ENCODE measurements at places on chromosomes 3 and 15.

GRCh38 chr15:52114261-52115055 is 1.9 kb upstream of the BCL2L10 start:
- DNase-seq = no peak

DNA sequence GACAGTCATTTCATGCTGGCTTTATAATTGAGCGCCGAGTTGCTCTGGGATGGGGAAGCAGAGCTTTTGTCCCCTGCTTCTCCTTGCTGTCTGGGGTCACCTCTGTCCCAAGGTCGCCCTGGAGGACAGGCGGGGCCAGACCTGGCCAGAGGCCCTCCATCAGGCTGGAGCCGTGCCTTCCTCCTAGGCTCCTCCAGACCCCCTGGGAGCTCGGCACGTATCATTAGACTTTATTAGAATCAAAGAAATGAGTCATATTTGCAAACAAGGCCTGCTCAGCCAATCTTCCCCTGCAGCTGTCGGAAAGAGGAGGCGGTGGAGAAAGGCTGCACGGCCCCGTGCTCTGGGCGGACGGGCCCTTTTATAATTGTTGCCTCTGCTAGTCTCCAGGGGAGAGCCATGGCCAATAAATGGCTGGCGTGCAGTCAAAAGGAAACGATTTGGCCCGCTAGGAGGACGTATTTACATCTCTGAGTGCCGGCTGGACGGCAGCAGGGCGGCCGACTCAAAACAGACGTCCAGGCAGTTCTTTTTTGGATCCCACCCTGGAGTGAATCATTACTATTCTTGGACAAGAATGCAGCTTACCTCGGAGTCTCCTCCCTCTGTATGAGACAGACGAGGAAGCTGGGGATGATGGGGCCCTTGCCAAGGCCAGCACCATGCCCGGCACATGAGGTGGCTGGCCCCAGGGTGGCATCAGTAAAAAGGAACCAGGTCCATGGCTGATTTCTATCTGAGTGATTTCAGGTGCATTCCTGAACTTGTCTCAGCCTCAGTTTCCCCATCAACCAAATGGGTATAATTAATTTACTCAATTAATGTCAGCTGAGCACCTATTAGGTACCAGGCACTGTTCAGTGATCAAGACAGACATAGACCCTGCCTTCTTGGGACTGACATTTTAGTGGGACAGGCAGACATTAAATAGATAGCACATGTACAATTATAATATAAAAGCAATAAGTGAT is 50.6 kb downstream of the SLC6A6 start:
- DNase-seq = no peak

DNA sequence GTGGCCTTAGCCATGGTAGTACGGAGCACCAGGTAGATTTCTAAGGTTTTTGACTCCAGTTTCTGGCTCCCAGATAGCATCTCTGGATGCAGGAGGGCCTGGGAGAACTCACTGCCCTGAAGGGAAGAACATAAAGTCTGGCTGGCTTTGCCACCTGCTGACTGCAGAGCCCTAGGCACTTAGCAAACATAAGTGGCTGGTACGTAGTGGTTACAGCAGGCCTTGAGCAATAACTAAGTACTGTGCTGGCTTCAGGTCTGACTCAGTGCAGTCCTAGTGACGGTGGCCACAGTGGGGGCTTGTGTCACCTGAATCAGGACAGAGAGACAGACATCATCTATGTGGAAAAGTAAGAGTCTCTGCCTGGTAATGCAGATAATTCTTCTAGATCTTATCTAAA is 871.1 kb downstream of the PDCD6IP start:
- no peak for DNase-seq

- no peak for DNase-seq
These were observed 23.5 kb upstream of the SQOR start for GRCh38 chr15:45611305-45611704.

DNA sequence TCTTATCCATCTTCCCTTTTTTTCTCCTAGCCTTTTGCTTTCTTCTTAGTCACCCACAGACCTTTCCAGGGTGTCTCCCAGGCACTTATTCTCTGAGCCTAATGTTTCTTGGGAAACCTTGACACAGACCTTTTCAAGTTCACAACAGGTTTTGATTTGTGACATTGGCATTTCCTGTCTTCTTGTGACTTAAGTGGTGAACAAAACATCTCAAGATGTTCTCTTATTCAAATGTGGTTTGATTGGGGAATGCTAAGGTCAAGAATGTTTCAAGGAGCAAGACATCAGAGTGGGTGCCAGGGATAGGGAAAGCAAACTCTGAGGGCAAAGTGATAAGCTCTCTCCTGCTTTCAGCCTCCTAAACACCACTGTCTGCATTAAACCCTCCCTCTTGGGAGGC is 68.2 kb upstream of the GSK3B start:
- DNase-seq = no peak

DNA sequence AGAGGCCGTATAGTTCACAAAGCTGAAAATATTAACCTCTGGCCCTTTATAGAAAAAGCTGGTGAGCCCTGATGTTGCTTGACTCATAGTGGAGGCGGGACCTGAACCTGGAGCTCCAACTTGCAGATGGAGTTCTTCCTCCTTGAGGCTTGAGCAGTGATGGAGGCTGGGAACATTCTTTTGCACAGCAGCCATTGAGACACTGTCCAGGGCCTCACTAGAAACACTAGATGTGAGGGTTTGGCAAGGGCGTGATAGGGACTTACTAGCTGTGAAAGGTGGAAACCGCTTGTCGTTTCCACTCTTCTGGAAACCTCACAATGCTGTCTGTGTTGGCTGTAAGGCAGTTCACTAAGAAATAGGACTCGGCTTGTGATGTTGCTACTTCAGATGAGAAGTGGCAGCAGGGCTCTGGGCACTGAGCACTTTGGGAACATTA is 12.5 kb downstream of the SMAD6 start:
- no peak for DNase-seq

DNA sequence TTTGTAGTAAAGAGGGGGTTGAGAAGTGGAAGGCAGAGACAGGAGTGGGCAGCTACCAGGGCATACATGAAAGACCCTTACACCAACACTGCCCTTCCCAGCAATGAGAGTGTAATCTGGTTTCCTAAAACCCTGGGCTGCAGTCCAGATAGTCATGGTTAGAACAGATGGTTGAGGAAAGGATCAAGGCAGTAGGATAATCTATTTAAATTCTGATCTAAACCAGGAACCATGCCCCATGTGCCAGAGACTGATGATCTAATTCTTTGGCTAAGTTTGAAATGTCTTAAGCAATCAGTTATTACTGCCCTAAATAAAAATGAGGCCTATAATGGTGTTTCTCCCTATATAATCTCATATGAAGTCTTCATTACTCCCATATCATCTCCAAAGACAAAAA is 59.6 kb downstream of the PRTG start:
- DNase-seq = no peak

DNA sequence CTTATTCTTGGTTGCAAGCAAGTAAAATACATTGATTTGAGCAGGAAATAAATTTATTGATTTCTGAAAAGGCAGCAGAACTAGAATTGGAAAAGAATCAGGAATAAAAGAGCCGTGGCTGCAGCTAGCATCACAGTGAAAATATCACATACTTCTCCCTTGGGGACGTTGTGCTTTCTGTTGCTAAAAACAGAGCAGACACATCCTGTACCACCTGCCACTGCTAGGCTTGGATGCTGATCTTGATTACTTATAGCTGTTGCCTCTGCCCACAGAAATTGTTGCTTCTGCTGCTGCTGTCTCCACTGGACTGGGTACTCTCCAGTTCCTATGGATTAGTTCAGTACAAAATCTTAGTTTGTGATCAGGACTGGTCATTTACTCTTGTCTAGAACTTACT is 283.8 kb downstream of the C3orf38 start:
- DNase-seq = no peak

GRCh38 chr3:191256405-191256804 is 57.4 kb downstream of the OSTN start:
- no peak for DNase-seq

- DNase-seq = no peak
These were observed 162.4 kb upstream of the ROBO1 start for GRCh38 chr3:79930196-79930595.

DNA sequence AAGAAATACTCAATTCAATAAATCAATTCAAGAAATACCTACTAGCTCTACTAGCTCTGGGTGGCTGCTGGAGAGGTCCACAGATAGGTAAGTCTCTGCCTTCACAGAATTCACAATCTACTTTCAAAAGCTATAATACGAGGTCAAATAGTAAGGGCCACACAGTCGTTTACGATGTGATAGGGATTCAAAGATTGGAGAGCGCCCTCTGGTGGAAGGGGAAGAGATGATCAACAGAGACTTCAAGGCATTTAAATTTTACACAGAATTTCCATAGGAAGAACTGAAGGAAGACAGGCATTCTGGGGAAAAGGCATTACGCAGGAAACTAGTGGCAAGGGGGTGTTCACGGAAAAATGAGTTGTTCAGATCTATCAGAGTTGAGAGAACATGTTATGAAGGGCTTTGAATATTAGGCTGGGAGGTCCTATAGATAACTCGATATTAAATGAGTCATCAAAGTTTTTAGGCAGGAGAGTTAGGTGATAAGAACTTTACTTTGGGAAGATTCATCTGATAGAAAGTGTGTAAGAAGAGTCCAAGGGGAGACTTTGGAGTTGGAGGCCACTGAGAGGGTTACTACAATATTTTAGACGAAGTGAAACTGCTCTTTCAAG is 128.8 kb downstream of the FRMD5 start:
- peak; percentile 26 for DNase-seq

DNA sequence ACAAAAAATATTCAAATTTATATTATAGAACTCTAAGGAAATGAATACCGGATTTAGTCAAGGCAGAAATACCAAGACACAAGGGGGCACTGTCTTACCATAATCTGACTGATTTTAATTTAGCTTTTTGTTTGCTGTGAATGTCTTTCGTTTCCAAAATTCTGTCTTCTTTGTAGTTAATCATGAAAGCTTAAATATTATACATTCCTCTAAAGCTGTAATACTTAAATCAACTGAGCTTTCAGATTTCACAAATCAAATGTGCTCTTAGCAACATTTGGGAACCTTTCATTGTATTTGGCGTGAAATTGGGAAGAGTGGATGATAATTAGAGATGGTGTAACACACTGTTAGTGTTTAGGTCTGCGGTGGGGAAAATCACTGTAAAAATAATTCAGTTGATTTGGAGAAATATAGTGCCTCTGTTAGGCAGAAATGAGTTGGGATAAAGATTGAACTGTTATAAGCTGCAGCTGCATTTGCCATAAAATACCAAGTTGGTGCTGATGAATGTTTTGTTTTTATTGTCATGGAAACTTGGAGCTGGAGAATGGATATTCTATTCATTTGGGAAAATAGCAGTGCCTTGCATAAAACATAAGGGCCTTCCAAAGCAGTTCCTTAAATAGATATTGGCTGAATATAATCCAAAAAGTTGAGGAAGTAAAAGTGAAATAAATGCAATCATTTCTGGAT is 228.2 kb downstream of the TCF12 start:
- DNase-seq = no peak

DNA sequence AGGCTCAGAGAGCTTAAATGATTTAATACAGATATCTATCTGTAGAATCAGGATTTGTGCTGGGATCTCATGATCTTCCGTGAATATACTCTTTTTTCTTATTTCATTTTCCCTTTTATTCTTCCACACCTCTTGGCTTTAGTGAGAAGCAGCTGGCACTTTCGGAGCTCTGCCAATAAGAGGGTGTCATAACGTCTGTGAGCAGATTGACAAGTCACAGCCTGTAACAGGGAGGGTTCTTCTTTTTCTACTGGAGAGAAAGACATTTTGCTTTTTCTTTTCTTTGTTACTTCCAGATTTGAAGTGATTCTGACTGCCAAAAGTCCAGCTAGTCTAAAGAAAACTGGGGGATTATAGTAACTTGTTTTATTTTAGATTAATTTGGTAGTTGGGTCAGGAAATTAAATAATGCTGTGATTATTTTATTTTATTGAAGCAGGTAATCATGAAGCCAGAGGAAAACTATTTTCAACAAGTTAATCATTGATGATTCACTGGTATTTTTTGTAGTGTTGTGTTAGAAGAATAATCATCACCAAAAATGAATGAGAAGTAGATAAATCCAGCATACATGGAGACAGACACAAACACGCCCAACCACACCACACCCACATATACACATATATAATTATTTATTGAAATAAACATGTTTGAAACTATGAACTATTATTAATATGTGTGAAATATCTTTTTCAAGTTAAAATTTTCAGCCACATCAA is 69.8 kb downstream of the TNFAIP8L3 start:
- no peak for DNase-seq

DNA sequence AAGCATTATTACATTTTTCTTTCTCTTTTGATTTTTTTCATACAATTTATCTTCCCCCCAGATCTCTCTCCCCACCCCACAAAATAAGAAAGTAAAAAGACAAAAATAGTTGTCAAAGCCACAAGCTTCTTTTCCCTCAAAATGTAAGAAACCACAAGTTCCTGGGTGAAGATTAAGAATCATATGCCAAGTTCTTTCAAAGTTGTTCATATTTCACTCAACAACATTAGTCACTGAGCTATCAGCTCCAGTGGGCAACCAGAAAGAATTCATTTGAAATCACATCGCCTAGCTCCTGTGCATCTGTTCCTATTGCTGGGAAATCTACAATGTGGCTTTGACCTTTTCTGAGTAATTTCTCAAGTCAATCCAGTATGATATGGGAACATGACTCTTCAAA is 681.6 kb upstream of the ARPP21 start:
- no peak for DNase-seq

- no peak for DNase-seq
These were observed 27.8 kb downstream of the COL8A1 start for GRCh38 chr3:99666201-99666600.

DNA sequence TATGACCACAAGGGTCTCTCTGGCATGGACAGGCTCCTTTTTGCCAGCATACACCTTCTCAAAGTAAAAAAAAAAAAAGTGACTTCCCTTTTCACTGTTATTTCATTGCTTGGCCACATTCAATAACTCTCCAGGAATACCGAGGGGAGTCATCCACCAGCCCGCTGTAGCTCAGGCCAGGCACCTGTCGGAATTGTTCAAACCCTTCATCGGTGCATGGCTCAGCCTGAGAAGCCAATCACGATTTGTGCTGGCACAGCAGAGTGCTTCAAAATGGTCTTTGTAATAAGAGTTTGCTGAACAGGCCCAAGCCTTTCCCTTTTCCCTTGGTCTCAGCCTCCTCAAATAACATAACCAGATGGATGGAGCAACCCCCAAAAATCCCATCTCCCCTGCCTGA is 145.4 kb downstream of the PDZRN3 start:
- no peak for DNase-seq

DNA sequence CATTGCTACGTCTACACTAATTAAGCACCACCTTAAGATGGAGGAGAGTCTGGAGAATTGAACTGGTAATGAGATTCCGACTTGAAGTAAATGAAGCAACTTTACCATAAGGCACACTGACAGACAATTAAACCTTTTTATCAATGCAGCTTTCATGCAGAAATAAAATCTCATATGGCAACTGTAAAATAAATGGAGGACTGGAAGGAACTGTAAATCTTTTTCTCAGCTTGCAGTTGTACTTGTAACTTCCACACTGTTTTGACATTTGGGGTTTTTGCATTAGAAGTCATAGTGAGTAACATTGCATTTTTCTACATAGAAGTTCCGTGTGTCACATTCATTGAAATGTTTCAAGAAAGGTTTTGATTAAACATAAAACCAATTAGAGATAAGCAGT is 705.3 kb downstream of the NLGN1 start:
- DNase-seq = no peak
